H9 (cell line): ENCODE measurements at places on chromosomes 2 and 18. TPM values are rescaled to one million over a fixed set of nuclear protein-coding genes. Genes with fewer than 3 reads are reported as not detected.

DNA sequence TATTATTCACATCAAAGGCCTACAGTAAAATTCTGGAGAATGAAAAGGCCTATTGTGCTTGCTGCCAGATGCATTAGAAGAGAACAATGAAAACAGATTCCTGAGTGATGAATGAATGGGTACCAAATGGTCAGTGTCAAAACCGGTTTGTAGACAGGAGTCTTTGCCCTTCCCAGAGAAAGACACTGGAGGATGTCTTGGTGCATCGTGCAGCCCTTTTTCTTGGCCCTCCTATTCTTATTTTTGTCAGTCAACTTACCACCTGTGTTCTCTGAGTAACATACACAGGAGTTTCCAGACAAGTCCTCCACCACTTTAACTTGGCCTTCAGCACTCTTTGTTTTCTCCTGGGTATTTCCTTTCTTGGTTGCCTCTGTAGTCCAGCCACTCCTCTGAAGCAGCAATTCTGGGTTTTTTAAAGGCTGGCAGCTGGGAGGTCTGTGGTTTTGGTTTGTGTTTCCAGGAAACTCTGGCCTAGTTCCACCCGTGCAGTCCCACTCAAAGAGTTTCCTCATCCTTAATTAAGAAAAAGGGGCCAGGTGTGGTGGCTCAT, 29.4 kb downstream of the PSTPIP2 start:
- H3K27ac ChIP-seq = no peak overlapping the region
- H3K4me3 ChIP-seq = no peak overlapping the region
- H3K36me3 ChIP-seq = no peaks in the 10 kb centered on the region
- no peaks in the 10 kb centered on the region for H3K4me1 ChIP-seq

- no peak overlapping the region for H3K27ac ChIP-seq
- H3K4me1 ChIP-seq = 0 out of 2 replicates have a peak, but pooled peaks cover 2% of the 10 kb centered on the region
- H3K36me3 ChIP-seq = no peaks in the 10 kb centered on the region
- H3K4me3 ChIP-seq = no peak overlapping the region
These were observed 25.5 kb upstream of the TMBIM1 start for GRCh38 chr2:218317835-218318234.

DNA sequence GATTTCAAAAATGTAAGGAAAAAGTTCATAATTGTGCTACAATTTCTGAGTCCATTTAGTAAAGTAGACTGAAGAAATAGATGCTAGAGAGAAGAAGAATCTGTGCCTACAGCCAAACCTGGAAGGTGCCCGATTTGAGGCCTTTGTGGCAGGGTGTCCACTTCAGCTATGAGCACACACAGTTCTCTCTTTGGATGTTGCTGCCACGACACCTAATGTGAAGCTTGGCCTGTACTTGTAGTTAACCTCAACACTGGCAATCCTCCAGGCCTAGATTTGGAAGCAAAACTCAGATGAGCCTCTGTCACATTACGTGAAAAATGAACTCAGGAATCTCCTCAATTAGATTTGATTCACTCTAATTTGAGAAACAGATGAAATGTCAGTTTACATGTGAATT, 90.1 kb upstream of the LRP1B start:
- H3K4me1 ChIP-seq = no peaks in the 10 kb centered on the region
- no peaks in the 10 kb centered on the region for H3K36me3 ChIP-seq
- H3K27ac ChIP-seq = no peak overlapping the region
- H3K4me3 ChIP-seq = no peak overlapping the region
- no peak for DNase-seq

DNA sequence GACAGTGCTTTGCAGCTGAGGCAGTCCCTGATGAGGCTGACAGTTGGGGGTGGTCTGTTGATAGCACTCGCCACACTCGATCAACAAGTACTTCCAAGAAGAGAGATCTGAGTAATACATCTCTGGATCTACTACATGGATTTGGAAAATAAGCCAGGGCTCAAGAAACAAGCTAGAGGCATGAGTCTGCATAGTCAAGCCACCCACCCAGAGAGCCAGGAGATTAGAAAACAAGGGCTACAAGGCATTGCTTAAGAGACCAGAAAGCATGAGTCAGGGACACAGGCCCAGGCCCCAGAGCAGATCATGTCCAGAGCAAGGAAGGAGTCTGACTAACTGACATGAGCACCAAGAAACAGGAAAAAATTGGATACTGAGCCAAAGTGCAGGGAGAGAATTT, 196.9 kb upstream of the CWC22 start:
- no peak overlapping the region for H3K4me3 ChIP-seq
- no peak overlapping the region for H3K27ac ChIP-seq
- H3K36me3 ChIP-seq = no peaks in the 10 kb centered on the region
- no peak for DNase-seq

- no peak for DNase-seq
- no peak overlapping the region for H3K27ac ChIP-seq
- H3K36me3 ChIP-seq = no peaks in the 10 kb centered on the region
- no peaks in the 10 kb centered on the region; the same call in 1 of the 2 replicates for H3K4me1 ChIP-seq
- no peak overlapping the region for H3K4me3 ChIP-seq
These were observed 41.7 kb downstream of the ST3GAL5 start for GRCh38 chr2:85847051-85847588.

- H3K4me3 ChIP-seq = no peak overlapping the region
- H3K36me3 ChIP-seq = no peaks in the 10 kb centered on the region
- no peaks in the 10 kb centered on the region for H3K27me3 ChIP-seq
- H3K4me1 ChIP-seq = no peaks in the 10 kb centered on the region
These were observed 123.2 kb downstream of the MC4R start for GRCh38 chr18:60249388-60249787.

GRCh38 chr2:229852565-229852964, 69.2 kb downstream of the TRIP12 start:
- H3K27ac ChIP-seq = no peak overlapping the region
- no peaks in the 10 kb centered on the region for H3K27me3 ChIP-seq
- DNase-seq = no peak
- no peak overlapping the region for H3K4me3 ChIP-seq
- peaks cover 45% of the 10 kb centered on the region for H3K36me3 ChIP-seq
- no peaks in the 10 kb centered on the region; the same call in 1 of the 2 replicates for H3K4me1 ChIP-seq

The MC2R gene
- total RNA-seq = not detected in 2 replicates

The ACKR3 gene
- total RNA-seq = 0.44 and 0.64 TPM in 2 replicates
